ENCODE measurements at places on chromosomes 7 and 10.

GRCh38 chr10:80729896-80730295 lies 192.2 kb downstream of the SH2D4B start:
- DNase-seq, result no peak

GRCh38 chr10:29176845-29177832 lies 111.7 kb upstream of the LYZL1 start:
- DNase-seq, result no peak

DNA sequence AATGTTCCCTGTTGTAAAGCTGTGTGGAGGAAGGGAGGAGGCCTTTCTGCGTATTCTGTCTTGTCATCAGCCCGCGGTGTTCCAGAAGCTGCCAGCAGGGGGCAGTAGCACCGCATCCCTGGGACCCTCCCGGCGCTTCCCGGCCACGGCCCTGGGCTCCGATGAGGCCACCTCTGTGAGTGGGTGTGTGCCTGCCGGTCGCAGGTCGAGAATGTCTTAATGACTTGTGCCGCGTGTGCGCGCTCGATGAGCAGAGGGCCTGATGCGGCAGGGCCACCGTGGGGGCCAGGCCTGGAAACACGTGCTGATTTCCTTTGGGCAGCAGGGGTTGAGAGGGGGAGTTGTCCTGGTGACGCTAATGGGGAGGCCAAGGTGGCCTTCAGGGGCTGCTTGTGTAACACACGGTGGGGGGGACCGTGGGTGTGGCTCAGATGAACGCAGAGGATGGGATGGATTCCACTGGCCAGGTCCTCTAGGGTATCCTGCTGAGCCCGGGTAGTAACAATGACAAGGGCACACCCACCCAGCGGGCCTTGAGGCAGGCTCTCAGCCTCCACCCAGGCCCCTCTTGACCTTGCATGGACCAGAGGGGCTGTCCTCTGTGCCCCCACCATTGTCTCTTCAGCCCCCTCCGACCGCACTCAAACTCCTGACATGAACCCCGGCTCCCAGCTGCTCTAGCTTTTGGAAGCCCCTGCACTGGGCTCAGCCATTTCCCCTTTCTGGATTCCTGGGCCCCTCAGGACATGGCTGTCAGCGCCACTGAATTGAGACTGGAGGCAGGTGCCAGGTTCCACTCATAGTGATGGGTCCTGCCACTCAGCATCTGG lies 135.9 kb upstream of the PODXL start:
- DNase-seq, result peak; percentile 7

DNA sequence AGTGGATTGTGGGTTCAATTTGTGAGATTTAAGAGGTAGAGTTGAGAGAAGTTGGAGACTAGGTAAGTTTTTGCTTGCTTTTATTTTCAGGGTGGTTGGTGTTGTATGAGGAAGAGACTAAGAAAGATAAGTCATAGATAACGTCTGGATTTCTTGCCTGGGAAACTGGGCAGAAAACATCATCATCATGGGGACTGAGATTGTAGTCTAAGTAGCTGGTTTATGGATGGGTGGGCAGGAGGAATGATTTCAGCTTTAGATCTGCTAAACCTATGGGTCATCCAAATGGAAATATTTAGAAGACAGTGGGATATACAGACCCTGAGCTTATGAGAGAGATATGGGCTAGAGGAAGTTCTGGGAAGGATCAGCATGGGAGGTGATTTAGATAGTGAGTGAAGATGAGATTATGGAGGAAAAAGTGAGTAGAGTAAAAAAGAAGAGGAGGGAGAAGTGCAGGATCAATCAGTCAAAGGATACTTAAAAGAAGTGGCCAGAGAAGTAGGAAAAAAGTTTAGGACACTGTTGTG lies 169.8 kb downstream of the WNT2 start:
- DNase-seq, result no peak

DNA sequence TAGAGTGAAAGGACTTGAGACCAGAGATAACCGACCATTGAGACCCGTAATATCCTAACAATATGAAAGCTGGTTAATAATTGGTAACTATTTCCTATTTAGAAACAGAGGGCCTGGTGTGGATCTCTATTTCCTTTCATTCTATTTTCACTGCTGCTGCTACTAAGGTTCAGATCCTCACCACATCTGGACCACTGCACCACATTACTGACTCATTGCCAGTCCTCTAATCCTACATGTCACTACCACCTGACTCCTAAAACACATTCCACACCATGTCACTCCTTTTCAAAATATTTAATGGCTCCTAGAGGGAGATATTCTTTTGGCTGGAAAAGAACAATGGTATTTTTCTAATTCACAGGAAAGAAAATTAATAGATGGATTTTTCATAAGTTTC lies 6.4 kb downstream of the USP54 start:
- DNase-seq, result no peak

GRCh38 chr7:131933751-131934289 lies 377.4 kb upstream of the PODXL start:
- DNase-seq, result no peak

DNA sequence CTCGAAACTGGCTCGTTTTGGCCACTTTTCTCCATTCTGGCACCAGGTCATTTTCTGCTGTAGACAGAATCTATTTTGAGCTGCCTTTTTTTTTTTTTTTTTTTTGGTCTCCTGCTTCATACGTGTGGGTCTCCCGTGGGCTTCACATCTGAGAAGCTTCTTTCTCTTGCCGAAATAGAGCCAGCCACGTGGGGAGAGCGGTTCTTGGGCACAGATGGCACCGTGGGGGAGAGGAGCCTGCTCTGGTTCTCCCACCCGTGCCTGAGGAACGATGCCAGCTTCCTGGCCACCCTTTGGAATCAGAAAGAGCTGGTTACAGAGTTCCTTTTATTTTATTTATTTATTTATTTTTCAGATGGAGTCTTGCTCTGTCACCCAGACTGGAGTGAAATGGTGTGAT lies 48.7 kb upstream of the OCM2 start:
- no peak for DNase-seq

- no peak for DNase-seq
Measured at GRCh38 chr7:26340476-26341018, 48.9 kb downstream of the SNX10 start.

DNA sequence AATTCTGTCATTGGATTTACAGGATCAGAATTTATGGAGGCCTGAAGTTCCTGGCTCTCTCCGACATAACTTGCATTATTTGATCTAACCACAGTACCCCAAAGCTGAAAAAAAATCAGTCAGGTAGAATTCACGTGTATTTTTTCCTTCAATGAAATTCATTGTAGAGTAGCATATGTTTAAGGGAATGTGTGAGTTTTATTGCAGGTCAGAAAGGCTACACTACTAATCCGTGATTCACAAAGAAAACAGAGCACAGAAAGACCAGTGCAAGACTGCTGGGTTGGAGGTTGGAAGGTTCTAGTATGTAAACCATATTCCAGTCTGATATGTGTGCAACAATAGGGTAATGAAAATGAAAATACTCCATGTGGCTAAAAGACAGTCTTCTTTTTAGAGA lies 247.0 kb upstream of the FERD3L start:
- no peak for DNase-seq

GRCh38 chr7:157522189-157522588 lies 185.4 kb downstream of the DNAJB6 start:
- DNase-seq, result no peak

DNA sequence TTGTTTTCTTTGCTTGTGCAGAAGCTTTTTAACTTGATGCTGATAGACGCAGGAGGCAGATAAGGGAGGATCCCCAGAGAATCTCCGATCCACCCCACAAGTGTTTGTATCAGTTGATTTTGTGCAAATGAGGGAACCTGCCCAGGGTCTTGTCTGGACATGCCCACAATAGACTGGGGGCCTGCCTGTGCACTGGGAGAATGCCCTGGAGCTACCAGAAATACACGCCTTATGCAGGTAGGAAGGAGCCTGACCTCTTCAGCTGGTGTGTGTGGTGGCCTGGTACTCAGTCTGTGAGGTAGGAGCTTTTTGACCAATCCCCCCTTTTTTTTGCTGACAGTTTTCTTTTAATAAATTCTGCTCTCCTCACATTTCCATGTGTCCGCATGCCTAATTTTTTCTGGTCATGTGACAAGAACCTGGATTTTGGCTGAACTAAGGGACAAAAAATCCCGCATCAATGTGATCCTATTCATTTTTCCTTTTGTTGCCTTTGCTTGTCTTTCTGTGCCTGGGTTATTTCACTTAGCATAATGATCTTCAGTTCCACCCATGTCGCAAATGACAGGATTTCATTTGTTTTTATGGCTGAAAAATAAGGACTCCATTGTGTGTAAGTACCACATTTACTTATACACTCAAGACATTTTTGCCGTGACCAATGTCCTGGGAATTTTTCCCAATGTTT lies 430.6 kb upstream of the NRG3 start:
- no peak for DNase-seq

DNA sequence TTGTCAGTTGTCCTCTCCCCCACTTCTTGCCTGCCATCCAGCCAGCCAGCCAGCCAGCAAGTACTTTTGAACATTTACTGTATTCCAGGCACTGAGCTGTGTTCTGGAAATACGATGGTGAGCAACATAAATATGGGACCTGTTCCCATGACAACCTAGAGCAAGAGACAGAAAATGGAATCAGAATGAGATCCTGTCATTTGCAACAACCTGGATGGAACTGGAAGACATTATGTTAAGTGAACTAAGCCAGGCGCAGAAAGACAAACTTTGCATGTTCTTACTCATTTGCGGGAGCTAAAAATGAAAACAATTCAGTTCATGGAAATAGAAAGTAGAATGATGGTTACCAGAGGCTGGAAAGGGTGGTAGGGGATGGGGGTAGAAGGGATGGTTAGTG lies 140.7 kb downstream of the ICA1 start:
- DNase-seq, result no peak

GRCh38 chr7:1733206-1733907 lies 63.3 kb downstream of the ELFN1 start:
- DNase-seq, result no peak

DNA sequence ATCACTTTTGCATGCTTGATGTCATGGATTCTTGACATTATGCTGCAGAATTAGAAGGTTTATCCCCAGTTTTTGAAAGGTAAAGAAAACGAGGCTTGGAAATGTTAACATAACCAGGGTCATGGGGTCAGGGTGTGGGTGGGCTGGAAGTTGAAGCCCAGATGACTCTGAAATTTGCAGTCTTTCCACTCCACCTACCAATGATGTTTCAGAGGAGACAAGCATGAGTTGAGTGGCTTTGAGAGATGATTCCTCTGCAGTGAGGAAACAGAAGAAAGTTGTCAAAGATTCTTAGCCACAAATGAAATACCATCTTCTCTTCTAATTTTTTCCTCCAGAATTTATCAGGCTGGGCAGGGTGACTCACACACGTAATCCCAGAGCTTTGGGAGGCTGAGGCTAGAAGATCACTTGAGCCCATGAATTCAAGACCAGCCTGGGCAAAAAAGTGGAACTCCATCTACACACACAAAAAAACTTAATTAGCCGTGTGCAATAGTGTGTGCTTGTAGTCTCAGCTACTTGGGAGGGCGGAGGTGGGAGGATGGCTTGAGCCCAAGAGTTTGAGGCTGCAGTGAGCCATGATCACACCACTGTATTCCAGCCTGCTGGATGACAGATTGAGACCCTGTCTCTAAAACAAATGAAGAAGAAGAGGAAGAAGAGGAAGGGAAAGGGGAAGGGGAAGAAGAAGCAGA lies 239.1 kb upstream of the AUTS2 start:
- DNase-seq, result no peak

DNA sequence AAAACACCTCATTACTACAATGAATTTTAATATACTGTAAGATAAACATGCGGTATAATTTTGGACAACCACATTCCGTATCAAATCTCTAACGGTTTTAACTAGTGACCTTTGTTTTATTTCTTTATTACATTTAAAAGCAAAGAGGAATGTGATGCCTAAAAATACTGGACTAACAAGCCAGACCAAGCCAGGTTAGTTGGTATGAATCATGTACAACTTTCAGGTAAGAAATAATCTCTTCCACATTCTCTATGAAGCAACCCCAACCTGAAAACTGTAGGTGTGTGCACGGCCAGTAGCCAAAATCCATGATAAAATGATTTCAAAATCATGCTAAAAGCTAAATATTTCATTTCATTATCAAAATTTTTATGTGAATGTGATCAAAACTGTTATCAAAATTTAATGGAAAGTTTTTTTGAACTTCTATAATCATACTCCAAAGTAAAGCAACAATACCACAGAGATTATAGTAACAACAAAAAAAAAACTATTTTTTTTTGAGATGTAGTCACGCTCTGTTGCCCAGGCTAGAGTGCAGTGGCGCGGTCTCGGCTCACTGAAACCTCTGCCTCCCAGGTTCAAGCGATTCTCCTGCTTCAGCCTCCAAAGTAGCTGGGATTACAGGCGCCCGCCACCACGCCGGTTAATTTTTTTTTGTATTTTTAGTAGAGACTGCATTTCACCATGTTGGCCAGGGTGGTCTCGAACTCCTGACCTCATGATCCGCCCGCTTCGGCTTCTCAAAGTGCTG lies 127.2 kb downstream of the NRBF2 start:
- DNase-seq, result no peak

DNA sequence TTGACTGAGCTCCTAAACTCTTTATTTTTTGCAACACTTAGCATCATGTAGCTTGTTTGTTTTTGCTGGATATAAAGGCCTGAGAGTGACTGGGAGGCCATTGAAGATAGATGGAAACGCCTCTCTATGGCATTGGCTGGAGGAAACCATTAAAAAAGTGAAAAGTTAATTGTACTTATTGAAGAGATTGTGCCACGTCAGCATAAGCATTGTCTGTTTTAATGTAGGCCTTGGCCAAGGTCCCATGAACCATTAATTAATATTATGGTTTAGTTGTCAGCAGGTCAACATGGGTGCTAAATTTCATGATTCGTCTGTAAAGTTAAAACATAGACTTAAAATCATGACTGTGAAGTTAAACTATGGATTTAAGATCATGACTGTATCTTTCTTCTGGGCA lies 178.6 kb downstream of the GATA3 start:
- DNase-seq, result no peak

- DNase-seq, result no peak
Measured at GRCh38 chr10:48976196-48976595, 36.6 kb upstream of the LRRC18 start.

GRCh38 chr7:148084138-148084537 lies 506.4 kb upstream of the C7orf33 start:
- DNase-seq, result no peak

DNA sequence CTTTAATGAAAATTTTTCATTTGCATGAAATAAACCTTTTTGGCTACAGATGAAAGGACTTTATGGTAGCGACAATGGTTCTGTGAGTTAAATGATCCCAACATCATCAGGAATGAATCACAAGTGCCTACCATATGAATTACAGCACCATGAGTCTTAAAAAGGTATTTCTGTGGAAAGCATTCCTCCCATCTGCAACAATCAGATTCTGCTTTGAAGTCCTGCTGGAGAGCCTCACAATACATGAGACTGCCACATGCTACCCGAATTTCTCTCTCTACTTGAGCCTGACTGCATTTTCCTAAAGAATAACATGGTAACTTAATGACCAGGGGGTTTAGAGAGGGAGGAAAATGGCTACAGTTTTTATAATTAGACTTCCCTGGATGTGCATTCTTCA lies 190.3 kb downstream of the TWIST1 start:
- no peak for DNase-seq

- no peak for DNase-seq
Measured at GRCh38 chr7:18016547-18017444, 10.8 kb downstream of the PRPS1L1 start.

DNA sequence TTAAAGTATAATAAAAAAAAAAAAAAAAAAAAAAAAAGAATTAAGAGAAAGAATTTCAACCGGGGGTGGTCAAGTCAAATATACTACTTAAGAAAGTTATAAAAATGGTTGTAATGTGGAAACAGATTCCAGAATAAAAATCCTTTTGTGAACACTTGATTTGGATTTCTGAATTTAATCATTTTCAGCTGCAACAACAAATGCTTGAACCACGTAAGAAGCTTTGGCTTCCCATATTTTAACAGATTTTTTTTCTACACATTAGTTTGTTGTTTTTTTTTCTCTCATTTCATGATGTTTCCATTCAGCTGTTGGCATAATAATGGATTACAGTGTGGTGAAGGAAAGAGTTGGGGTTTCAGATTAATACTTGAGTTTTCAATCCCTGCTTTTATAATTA lies 137.3 kb upstream of the AGR3 start:
- DNase-seq, result no peak
